ENCODE measurements at places on chromosomes 2 and 18.

DNA sequence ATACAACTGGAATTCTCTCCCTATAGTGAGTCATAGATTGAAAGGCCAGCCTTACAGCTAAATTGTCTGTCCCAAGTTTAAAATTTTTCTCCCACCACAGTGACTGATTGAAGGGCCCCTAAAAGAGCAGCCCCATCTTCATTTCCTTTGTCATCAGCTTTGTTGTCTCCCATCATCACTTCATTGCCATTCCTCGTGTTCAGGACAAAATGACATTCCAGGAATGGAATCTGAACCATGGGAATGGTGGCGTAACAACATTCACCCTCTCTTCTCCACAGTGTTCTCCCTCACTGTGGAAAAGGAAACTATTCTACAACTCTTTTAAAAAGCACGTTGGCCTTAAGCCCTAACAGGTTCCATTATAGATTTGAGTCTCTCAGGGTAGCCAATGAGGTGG, 52.1 kb downstream of the PSTPIP2 start:
- DNase-seq, result no peak

DNA sequence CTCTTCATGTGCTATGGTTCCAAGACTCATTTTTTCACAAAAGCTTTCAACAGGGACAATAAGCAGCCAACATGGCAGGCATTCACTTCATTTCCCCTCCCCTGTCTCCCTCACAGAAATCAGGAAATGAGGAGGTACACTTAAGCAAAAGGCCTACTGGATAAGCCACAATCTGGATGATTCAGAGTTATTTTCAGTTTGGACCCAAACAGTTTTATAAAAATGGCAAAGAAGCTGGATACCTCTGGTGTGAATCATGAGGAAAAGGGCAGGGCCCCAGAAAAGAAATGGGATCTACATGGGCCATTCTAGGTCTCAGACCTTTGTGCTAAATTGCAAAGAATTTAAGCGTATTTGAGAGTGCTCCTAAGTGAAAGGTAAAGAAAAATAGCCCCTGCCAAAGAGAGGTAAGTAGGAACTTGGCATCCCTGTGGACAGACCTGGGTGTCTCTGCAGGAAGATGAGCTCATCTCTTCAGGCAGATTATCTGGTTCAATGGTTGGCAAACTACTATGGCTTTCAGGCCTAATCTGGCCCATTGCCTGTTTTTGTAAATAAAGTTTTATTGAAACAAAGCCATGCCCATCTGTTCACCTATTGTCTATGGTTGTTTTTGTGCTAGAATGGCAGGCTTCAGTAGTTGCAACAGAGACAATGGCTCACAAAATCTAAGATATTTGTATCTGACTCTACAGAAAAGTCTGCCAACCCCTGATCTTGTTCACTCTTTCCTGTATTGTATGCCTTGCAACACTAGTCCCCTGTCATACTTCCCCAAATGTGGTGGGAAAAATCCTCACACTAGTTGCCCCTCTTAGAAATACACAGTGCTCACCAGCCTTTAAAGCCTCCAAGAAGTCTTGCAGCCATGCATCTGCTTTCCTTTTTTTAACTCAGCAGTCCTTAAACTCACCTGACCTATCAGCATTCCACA, 315.0 kb downstream of the ALK start:
- DNase-seq, result no peak

- no peak for DNase-seq
Measured at GRCh38 chr18:62974928-62975675, 259.8 kb downstream of the PHLPP1 start.

GRCh38 chr2:8141780-8142179, 540.1 kb upstream of the ID2 start:
- DNase-seq, result no peak

- DNase-seq, result peak; percentile 13
Measured at GRCh38 chr18:32772581-32773381, at the start of gene KLHL14. Gene KLHL14 (minus strand): TSS chr18:32773023. CDS start chr18:32770591, 2,432 bp downstream.

DNA sequence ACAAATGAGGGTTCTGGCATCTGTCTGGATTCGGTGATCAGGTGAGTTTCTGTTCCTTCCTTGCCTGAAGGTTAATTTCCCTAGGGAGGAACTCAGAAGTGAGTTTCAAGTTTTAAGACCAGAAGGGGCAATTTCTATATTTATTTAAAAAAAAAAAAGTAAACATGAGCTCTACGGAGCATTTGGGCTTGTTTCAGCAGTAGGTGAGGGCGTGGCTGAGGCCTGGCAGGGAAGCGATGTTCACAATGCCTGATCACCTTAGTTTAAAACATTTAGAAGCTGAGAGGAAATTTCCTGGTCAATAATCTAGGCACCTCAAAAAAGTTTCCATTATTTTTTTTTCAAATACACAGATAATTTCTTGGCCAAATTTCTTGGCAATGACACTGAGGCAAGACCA, 629.1 kb downstream of the DPP10 start:
- DNase-seq, result no peak

GRCh38 chr2:222656526-222657446, 894 bp upstream of the FARSB start:
- peak; percentile 18 for DNase-seq

DNA sequence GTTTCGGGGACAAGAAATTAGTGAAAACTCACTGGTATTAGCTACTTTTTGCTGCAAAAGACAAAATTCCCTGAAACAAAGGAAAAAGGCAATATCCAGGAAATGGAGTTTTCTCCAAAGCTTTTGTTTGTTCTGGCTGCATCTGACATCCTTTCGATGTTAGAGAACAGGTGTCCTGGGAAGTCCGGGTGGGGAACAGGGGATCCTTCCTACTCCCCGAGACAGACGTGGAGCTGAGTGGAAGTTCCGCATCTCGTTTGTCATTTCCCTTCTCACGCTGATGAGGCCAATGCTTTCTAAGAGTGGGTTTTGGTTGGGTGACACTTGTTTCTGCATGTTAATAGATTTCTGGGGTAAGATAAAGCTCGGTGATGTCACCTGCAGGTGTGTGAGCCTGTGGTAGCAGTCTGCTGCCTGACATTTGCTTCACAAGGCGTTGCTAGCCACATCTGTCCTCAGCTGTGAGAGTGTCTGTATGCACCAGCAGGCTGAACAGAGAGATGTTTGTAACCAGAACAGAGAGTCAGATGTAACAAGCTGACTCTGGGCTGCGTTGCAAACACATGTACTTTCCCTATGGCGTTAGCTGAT, 125.9 kb downstream of the ACOXL start:
- no peak for DNase-seq

DNA sequence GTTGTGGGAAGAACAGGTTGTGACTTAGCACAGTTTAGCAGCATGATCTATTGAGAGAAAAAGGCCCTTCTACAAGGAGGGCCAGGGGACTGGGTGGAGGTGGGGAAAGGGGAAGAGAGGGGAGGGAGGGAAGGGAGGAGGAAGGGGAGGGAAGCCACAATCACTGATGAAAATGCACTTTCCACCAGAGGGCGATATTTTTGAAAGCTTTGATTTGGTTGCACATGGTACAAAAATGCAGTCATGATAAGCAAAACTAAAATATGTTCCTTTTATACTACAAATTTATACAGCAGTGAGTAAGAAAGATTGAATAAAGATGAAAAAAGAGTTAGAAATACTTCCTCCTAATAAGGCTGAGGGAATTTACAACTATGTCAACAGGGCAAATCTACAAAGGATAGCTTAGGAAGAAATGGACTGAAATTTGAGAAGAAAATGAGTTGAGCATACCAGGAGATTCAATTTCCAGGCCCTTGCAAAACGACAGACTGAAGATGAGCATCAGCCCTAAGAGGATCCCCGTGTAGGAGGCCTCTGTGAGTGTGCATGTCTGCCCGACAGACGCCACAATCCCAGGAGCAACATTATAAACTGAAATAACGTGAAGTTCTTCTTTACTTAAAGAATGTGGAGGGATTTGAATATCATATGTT, 17.2 kb downstream of the SH3YL1 start:
- DNase-seq, result peak; percentile 58

DNA sequence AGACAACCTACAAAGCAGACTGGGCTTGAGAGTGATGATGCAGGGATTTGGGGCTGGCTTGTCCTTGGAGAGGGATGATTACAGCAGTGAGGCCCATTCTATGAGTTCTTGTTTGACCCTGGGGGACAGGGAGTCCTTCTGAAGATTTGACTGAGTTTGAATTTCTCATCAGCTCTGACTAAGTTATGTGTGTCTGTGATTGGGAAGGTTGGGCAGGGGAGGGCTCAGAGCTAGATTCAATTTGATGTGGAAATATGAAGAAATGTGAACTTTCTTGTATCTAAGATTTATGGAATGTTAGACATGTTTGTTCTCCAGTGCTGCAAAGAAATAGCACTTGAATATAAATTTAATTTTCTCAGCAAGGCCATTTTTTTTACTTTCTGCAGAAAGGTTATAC, 19.9 kb upstream of the IL1R2 start:
- no peak for DNase-seq

DNA sequence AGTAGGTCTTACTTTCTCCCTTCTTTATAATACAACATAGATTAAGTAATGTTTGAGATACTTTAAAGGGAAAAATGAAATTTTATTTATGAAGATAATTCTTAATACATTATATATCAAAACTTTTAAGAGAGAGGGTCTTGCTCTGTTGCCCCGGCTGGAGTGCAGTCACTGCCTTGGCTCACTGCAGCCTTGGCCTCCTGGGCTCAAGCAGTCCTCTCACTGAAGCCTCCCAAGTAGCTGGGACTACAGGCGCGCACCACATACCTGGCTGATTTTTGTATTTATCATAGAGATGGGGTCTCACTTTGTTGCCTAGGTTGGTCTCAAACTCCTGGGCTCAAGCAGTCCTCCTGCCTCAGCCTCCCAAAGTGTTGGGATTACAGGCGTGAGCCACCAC, 94.8 kb downstream of the COX7A2L start:
- DNase-seq, result no peak

DNA sequence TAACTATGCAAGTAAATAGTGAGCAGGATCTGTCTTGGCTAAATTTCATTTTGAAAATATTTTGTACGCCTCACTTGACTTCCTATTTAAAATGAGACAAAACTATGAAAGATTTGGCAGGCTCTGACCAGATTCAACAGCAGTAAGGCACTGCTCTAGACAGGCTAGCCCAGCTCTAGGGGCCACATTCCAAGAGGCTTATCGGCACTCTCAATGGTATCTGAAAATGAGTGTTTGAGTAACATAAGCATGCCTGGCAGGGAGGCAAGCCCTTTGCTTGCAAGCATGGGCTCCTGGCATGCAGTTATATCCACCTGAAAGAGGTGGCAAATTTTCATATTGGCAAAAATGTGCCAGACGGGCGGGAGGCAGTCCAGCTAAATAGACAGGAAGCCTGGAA, 10.5 kb downstream of the CAPN13 start:
- peak; percentile 36 for DNase-seq

DNA sequence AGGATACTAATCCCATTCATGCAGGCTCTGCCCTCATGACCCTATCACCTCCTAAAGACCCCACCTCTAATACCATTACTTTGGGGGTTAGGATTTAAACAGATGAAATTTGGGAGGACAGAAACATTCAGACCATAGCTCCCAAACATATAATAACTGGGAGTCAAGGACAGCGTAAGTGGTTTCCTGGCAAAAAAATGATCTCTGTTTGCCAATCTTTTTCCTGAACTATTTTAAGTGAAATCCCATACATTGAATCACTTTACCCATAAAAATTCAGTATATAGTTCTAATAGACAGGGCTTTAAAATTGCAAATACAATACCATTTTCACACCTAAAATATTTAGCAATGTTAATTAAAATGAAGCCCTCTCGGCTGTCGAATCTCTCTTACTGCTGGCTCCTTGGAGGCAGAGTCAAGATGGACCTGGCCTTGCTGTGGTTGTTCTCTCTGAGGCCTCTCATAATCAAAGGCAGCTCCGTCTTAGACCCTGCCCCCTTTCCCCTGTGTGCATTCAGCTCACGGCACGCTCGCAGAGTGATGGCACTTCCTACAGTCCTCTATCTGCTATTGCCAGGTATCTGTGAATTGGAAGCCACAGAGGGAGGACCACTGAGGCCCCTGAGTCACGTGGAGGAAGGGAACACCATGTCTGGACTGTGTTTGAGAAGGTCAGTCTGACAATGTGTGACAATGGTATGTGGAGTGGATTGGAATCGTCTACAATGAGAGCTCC, 132.3 kb downstream of the UXS1 start:
- DNase-seq, result no peak

DNA sequence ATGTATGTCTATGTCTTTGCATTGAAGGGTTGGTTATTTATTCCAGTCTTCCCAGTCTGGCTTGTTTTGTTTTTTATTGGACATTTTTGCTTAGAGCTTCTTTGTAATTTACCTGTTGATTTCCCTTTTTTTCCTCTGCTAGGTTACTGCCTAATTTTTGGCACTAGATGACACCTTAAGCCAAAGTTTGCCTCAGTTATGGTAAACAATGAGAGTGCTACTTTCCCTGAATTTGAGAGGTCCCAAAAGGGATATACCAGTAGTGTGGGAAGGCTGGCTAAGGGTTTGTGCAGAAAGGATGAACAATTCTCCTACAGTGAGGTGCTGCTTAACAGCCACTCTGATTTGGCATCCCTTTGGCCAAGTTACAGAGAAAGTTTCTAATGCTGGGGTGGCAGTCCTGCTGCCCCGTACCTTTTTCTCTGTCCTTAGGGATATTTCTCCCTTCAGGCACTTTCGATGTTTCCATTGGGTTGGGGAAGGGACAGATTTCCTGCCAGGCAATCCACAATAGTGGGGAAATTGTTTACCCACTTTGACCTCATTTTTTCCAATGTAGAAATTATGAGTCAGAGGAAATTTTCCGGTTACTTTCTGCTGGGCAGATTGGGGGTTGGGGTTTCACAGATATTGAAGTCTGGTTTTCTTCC, 354.9 kb downstream of the PTPRM start:
- DNase-seq, result no peak

- peak; percentile 31 for DNase-seq
Measured at GRCh38 chr2:219886615-219887014, 259.2 kb downstream of the SLC4A3 start.

DNA sequence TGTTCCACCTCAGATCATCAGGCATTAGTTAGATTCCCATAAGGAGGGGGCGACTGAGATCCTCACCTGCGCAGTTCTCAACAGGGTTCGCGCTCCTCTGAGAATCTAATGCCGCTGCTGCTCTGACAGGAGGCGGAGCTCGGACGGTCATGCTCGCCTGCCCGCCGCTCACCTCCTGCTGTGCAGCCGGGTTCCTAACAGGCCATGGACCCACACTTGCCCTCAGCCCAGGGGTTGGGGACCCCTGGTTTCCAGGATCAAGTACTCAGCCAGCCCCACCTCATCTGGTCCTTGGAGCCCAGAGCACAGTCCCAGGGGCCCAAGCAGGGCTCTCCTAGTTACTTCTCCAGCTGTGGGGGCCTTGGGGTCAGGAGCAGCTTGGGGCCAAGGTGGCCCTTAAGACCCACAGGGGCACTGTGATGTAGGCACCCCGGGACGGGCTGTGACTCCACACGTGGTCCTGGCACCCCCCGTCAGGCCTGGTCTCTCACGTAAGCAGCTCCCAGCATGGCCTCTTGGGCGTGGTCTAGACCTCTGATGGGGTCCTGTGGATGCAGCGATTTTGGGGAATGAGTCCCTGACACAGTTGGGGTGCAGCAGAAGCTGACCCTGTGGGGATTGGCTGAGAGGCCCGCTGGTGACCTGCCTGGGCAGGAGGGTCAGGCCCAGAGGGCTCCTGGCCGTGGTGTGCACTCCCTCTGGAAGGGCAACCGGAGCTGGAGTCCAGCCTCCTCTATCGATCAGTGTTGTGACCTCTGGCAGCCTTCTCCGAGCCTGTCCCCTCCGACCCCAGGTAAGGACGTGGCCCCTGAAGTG, 28.3 kb upstream of the OTOS start:
- DNase-seq, result no peak
